HT1080 (cell line): ENCODE measurements at places on chromosomes 1 and 21. TPM values are rescaled to one million over a fixed set of nuclear protein-coding genes. Genes with fewer than 3 reads are reported as not detected.

The GUCA2B gene
- not detected in 2 replicates for total RNA-seq

The PRRX1 gene
- not detected in 2 replicates for total RNA-seq

The OR2T2 gene
- not detected in 2 replicates for total RNA-seq

The C1orf94 gene
- total RNA-seq: 0.37 TPM in 2 replicates

The PTGFRN gene
- 48.7 and 54.1 TPM in 2 replicates for total RNA-seq

The SOX13 gene
- total RNA-seq: 7.4 and 7.9 TPM in 2 replicates
